ENCODE measurements at places on chromosomes 5 and 9.
A peak's percentile ranks its signal among the peaks of the same experiment; 100 is the strongest.

- peak; percentile 44 for DNase-seq
Measured at GRCh38 chr9:130461218-130461630, 16.5 kb downstream of the ASS1 start.

DNA sequence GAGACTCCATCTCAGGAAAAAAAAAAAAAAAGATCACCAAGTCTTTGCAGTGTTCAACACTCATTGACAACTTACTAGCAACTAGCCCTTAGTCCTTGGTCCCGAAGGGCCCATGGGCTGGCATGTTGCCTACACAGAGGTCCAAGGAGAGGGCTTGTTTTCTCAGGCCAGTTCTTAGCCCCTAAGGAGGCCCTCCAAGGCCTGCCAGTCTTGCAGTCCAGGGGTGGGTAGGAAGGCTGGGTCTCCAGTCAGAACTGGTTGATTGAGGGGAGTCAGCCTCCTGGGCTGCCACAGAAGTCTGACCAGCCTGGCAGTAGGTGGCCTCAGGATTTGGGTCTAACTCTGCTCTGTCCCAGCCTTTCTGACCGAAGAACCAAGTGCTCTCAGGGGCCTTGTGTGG, 32.7 kb downstream of the IER5L start:
- DNase-seq: no peak

DNA sequence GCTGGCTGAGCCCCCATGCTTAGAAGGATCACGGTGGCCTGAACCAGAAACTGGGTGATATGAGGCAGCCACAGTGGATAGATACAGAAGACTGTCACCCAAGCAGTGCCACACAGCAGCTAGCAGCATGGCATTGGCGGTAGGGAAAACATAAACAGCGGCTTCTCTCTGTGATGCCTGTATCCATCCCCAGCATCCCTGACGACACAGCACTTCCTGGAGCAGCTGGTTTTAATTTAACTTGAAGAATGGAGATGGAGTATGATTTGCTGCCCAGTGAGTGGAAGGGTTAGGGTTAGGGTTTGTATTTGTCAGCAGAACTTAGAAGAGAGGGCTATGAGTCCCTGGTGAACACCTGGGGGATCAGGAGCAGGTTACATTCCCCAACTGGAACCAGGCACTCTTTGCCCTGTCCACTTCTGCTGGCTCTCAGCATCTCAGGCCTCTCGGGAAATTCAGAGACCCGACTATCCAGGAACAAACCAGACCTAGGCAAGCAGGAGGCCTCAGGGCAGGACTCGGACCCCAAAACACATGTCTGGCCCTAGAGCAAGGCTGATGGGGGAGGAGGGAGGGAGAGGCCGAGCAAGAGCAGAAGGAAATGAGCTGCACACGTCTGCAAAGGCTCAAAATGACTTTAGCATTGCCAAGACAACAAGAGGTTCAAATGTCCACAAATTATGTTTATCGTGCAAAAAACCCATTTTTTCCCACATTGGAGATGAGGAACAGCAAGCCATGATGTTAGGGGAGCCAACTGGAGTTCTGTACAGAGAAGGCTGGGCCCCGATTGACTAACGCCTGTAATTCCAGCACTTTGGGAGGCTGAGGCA, 6.5 kb upstream of the GGTA1 start:
- DNase-seq: peak; percentile 17

GRCh38 chr5:178078197-178079010, 34.9 kb upstream of the N4BP3 start:
- DNase-seq: peak; percentile 42

- DNase-seq: peak; percentile 10
Measured at GRCh38 chr5:16600397-16600796, 16.4 kb downstream of the RETREG1 start.

DNA sequence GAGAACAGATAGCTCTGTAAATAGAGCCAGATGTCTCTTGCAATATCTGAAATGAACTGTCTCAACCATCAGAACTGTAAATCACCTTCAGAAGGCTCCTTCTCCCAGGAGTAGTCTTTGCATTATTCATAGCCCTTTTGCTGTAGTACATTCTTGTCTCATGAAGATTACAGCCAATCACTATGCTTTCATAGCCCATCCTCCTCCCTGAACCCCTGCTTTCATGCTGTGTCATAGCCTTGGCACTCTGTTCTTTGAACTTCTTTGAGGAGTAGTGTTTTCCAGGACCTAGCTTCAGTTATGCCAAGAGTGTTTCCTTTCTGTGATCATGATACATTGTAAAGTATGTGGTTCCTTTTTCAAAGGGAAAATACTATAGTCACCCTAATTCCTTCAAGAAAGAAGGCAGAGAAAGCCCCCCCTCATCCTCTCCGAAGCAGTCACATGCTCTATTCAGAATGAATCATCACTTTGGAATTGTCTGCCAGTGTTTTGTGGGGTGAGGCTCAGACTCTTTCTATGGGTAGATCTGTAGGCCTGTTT, 61.1 kb downstream of the GRIA1 start:
- DNase-seq: peak; percentile 99

- DNase-seq: no peak
Measured at GRCh38 chr9:135544981-135545635, 818 bp upstream of the OBP2A start.

Measured in fibroblast of skin of right biceps (primary cell).